Epithelial cell of esophagus (primary cell): ENCODE measurements at places on chromosomes 2 and 18.
A peak's percentile ranks its signal among the peaks of the same experiment; 100 is the strongest.

- no peak for DNase-seq
Measured at GRCh38 chr2:40030456-40030975, 251.5 kb upstream of the THUMPD2 start.

DNA sequence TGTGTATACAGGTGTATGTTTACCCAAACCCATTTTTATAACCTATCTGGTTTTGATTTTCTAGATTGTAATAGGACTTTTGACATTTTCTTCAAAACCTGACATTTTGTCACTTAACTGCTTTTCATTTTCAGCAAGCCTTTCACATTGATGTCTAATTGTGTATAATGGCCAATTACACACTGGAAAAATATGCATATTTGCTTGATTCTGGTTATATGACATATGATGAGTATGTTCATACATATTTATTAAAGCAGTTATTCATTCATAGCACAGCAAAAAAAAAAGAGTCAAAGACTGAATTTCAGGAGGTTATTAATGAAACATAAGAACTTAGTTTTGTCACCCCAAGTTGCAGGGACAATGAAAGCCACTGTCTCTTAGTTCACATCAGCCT is 307.7 kb upstream of the TNP1 start:
- DNase-seq: peak; percentile 18

- peak; percentile 50 for DNase-seq
Measured at GRCh38 chr2:64243081-64244036, 99.1 kb upstream of the PELI1 start.

- peak; percentile 47 for DNase-seq
Measured at GRCh38 chr18:48460929-48461583, 51.9 kb upstream of the ZBTB7C start.

- no peak for DNase-seq
Measured at GRCh38 chr2:73006969-73007710, 64.4 kb downstream of the SFXN5 start.

DNA sequence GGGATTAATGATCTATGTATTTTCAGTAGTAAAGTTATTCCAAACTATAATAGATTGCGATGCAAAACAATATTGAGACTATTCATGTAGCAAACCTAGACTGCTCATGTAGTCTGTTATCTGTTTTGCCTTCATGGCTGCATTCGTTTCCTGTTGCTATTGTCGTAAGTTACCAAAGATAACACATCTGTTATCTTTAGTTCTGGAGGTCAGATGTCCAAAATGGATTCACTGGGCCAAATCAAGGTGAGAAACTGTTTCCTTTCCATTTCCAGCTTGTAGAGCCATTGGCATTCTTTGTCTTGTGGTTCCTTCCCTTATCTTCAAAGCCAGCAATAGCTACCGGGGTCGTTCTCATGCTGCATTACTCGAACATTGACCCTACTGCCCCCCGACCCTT is 20.9 kb downstream of the ITGAV start:
- DNase-seq: no peak

DNA sequence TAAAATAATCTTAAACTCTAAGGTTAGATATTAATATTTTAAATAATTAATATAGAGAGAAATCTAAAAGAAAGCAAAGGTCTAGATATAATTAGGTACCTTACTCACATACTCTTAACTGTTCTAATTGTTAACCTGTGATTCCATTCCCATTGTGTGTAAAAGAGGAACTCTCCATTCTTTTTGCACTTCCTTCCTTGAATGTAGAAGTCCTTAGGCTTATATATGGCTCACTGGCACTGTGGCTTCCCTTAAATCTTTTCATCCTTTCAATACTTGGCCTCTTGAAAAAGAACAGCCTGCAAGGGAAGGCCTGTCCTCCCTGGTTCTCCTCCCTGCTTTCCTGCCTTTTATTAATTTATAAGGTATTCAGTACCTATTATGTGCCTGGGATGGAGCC is 182.8 kb upstream of the FOSL2 start:
- no peak for DNase-seq

DNA sequence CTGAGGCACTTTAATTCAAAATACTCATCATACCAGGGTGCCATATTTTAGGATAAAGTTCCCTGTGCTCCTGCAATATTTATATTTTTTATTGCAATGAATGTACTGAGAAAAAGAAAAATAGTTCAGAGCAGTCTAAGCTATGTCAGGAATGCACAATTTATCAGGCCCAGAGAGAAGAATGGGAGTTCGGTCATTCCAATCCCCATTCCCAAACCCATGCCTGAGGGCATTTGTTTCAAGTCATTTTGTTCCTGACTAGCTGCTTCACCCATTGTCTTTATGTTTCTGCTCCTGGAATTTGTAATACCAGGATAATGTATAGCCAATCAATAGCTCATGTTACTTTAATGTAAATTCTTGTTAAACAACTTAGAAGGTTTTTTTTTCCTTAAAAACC is 24.4 kb upstream of the FTCDNL1 start:
- no peak for DNase-seq

DNA sequence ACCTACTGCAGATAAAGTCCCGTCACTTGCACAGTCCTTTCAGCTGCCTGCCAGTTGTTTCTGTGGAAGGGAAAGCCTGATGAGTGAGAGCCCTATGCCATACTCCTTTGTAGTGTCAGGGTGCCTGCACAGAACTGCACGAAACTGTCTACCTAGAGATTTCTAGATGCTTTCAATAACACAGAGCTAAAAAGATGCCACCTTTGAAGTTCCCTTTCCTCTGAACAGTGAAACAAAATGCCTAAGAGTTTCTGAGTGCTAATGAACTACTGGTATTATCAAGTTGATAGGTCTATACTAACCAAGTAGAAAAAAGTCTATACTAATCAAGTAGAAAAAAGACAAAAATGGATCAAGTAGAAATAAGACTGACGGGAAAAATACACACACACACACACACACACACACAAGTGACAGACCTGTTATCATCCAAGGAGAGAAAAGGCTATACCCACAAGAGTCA is 79.0 kb downstream of the TLK1 start:
- no peak for DNase-seq

DNA sequence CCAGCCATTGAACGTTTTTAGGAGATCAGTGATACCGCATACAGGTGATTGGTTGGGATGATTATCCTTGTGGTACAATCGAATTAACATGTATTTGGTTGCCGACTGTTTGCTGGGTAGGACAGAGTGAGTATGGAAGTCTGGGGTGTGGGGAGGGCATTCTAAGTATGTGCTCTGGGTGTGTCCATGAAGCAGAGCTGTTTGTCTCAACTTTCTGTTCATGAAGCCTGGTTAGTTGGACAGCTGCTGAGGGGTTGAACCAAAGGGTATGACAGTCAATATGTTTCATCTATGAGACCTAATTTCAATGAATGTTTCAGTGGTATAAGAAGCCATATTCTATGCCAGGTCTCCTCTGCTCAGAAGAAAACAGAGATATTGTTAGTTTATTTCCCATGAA is 21.9 kb upstream of the SPTBN1 start:
- DNase-seq: no peak

GRCh38 chr18:63037491-63037890 is 282.1 kb downstream of the BCL2 start:
- no peak for DNase-seq

GRCh38 chr2:195279840-195280427 is 377.1 kb upstream of the SLC39A10 start:
- no peak for DNase-seq

GRCh38 chr2:49861821-49862220 is 707.5 kb upstream of the FSHR start:
- no peak for DNase-seq

DNA sequence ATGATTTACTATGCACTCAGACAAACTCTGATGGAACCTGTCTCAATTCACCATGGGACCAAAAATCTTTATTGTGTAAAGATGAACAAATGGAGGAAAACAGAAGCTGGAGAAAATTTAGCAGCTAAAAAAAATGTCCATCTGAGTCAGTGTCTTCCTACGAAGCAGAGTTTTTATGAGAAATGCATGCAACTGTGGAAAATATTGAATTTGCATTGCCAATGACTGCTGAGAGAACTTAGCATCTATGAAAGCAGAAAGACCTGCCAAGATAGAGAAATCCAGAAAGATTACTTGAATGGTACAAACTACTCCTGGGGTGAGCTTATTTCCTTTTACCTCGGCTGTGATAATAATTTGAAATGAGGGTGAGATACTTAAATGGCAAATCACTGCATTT is 289.7 kb upstream of the GCFC2 start:
- no peak for DNase-seq

- no peak for DNase-seq
Measured at GRCh38 chr2:11856095-11856494, 109.7 kb downstream of the LPIN1 start.

GRCh38 chr18:63449426-63449825 is 27.1 kb upstream of the VPS4B start:
- peak; percentile 44 for DNase-seq

DNA sequence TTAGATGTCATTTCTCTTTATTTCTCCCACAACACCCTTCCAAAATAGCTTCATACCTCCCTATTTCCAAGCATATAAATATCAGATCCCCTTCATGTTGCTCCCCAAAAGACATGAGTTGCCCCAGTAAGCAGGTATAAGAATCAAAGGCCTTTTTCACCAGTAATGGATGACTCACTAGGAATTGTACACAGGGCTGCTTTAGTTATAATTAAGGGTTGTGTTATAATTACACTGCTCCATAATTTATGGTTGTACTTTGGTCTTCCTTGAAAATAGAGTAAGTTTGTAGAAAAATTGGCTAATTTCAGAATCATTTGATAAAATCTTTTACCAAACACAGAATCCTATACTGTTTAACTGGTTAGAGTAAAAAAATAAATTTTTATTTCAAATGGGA is 8.8 kb upstream of the AQP4 start:
- no peak for DNase-seq

DNA sequence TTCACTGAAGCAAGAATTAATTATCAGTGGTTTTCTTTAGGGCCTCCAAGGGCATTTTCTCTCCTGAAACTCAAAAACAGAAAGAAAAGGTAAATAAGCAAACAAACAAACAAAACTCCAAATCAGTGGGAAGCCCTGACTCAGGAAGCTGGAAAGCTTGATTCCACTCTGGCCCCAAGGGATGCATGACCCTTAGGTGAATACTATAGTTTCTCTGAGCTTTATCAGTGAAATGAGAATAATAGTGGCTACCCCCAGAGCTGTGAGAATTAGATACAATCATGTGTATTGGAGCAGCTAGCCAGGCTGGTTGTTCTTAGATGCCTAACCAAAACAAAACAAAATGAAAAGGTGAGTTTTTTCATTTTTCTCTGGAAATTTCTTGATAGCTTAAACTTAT is 585.1 kb downstream of the CNTNAP5 start:
- no peak for DNase-seq

DNA sequence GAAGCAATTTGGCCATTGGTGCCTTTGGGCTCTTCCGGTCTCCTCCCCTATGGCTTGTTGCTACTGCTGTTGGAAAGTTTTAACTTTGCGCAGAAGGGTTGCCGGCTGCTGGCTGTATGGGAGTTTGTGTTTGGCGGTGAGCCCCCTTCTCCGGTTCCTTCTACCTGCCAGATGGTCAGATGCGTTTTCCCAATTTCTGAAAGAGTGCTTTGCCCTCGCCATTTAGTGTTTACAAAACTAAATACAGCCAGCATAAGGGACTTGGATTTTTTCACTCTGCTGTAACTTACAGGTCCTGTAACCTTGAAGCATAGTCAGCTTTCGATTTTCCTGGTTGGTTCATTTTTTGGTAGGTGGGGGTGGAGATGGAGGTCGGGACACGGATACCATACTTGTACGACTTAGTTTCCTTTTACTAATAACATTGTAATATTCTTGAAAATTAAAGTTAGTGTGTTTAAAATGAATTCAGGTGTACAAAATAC is 604 bp downstream of the COQ10B start:
- DNase-seq: no peak

DNA sequence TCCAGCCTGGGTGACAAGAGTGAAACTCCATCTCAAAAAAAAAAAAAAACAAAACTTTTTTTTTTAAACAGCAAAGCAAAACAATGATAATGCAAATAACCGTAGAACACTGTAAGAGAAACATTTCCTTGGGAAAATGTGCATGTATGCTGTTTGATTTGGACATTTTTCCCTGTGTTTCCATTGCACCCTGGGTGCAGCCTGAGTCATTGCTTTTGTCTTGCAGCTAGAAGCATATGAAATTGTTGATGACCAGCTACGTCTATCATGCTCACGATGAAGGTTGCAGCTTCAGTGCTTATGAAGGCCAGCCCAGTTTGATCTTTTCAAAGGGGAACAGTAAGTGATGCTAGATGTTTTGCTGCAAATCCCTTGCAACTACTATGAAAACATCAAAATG is 41.5 kb downstream of the MOGAT1 start:
- no peak for DNase-seq

- no peak for DNase-seq
Measured at GRCh38 chr2:37858400-37858711, 66.7 kb upstream of the RMDN2 start.

DNA sequence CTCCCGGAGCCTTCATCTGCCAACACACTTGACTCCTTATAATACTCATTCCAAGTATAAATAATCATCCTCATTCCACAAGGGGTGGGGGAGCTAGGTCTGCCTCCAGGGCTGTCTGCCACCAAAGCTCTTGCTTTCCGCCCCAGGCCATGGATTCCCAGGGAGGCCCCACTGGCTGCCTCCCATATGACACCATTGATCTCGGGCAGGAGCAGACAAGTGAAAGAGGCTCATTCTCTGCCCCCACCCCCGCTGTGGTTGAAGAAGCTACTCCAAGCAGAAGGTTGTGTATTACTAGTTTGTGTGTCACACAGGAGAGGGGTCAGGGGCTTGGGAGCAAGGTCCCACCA is 99.5 kb downstream of the MRO start:
- DNase-seq: no peak

DNA sequence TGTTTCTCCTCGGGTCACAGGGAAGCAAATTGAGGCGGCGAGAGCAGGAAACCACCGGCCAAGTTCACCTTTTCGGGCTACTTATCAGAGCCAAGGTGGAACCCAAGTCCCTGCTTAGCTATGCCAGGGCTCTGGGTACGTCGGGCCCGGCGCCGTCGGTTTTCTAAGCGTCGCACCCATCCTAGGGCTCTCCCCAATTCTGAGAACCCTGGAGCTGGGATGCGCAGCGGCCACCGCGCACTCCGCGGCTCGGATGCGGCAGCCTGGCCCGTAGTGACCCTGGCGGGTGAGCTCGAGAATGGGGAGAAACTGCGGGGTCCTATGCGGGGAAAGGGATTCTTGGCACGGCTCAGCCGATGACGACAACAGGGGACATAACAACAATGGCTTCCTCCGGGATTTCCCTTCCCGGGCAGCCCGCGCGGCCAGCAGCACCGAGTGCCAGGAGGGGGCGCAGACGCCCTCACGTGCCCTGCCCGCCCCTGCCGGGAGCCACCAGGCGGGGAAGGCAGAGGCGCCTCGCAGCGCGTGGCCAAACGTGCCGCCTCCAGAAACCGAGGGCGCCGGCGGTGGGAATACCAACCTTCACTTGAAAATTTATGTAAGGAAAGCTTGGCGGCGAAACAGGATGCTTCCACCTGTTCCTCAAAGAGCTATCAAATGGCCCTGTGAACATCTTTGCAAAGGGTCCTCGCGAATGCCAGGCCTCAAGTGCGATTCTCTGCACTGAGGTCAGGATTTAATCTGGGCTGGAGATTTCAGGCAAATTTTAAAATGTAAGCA is 2.1 kb upstream of the SLC30A3 start:
- DNase-seq: peak; percentile 43

- peak; percentile 81 for DNase-seq
Measured at GRCh38 chr2:33215299-33215698, 261.1 kb upstream of the RASGRP3 start.
